ENCODE measurements at places on chromosomes 2 and 18. TPM values are rescaled to one million over a fixed set of nuclear protein-coding genes. Genes with fewer than 3 reads are reported as not detected.

CYS1 gene
- not detected for polyA plus RNA-seq

REG1A gene
- polyA plus RNA-seq, result not detected

COBLL1 gene
- 0.16 TPM for polyA plus RNA-seq

AKAIN1 gene
- not detected for polyA plus RNA-seq

ZNF236 gene
- polyA plus RNA-seq, result 4.6 TPM

NEU2 gene
- not detected for polyA plus RNA-seq

VIL1 gene
- polyA plus RNA-seq, result 0.05 TPM

GPC1 gene
- polyA plus RNA-seq, result 0.49 TPM

PCARE gene
- polyA plus RNA-seq, result not detected

CRYGD gene
- not detected for polyA plus RNA-seq

MROH2A gene
- not detected for polyA plus RNA-seq

RNPEPL1 gene
- 17.8 TPM for polyA plus RNA-seq

GPAT2 gene
- polyA plus RNA-seq, result 1.1 TPM

ANKRD12 gene
- 70.4 TPM for polyA plus RNA-seq

CCDC138 gene
- 5.9 TPM for polyA plus RNA-seq

TNFAIP6 gene
- polyA plus RNA-seq, result not detected

CCBE1 gene
- not detected for polyA plus RNA-seq

DCC gene
- polyA plus RNA-seq, result not detected

ITGA4 gene
- 128 TPM for polyA plus RNA-seq

CD8B2 gene
- 28.0 TPM for polyA plus RNA-seq

GPR45 gene
- polyA plus RNA-seq, result not detected

RBMS1 gene
- polyA plus RNA-seq, result 125 TPM

FSIP2 gene
- polyA plus RNA-seq, result 0.01 TPM

ANKRD30BL gene
- not detected for polyA plus RNA-seq

GPBAR1 gene
- polyA plus RNA-seq, result 0.28 TPM

CDK5R2 gene
- polyA plus RNA-seq, result not detected

ASPRV1 gene
- polyA plus RNA-seq, result 1.1 TPM

HOXD8 gene
- not detected for polyA plus RNA-seq

NOSTRIN gene
- polyA plus RNA-seq, result not detected

DOCK10 gene
- polyA plus RNA-seq, result 34.1 TPM

CELF4 gene
- 0.08 TPM for polyA plus RNA-seq

TMEM169 gene
- polyA plus RNA-seq, result 2.0 TPM

DQX1 gene
- polyA plus RNA-seq, result not detected

MOB4 gene
- polyA plus RNA-seq, result 29.1 TPM

SMYD5 gene
- 22.7 TPM for polyA plus RNA-seq
